ENCODE measurements at places on chromosomes 1 and 21.

DNA sequence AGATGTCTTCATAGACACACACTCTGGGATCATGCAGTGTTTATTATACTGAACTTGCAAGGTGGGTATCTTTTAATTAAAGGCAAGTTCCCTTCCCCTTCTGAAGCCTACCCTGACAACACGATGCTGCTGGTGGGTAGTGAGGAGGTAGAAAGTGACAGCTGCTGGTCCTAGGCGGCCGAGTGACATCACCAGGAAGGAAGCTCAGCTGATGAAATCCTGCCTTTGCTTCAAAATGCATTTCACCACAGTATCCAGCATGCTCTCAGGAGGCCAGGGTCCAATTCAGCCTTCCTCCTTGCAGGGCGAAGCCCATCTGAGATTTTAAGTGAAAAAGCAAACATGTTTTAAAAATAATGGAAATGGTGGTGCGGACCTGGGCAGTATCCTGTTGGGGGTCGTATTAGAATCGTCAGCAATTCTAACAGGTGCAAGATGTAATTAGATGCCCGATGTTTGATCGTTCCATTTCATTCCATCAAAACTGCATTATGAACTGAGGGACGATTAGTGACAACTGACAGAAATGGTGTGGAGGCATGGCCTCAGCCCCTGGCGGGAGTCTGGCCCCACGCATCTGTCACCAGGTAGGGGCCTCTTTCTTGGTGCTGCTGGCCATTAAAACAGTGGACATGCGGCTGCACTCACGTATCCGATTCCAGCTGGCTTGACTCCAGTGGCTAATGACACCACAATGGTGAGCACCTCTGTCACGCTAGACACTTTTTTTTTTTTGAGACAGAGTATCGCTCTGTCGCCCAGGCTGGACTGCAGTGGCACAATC is 324.8 kb upstream of the C1orf174 start:
- no peak for DNase-seq

DNA sequence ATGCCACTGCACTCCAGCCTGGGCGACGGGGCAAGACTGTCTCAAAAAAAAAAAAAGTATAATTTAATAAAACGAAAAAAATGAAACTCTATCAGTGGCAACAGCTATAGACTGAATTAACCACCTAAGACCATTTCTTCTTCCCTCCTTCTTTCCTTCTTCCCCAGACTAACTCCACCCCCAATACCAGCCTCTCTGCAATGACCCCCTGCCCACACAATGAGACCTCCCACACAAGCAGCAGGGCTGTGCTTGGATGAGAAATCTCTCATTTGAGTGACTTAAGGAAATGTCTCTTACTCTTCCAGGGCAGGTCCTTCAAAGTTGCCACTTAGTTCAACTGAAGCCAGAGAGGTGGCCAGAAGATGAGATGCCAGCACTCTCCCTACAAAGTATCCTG is 94.5 kb upstream of the SYT6 start:
- DNase-seq, result no peak

GRCh38 chr21:46021978-46022544 is 40.5 kb downstream of the COL6A1 start:
- no peak for DNase-seq

DNA sequence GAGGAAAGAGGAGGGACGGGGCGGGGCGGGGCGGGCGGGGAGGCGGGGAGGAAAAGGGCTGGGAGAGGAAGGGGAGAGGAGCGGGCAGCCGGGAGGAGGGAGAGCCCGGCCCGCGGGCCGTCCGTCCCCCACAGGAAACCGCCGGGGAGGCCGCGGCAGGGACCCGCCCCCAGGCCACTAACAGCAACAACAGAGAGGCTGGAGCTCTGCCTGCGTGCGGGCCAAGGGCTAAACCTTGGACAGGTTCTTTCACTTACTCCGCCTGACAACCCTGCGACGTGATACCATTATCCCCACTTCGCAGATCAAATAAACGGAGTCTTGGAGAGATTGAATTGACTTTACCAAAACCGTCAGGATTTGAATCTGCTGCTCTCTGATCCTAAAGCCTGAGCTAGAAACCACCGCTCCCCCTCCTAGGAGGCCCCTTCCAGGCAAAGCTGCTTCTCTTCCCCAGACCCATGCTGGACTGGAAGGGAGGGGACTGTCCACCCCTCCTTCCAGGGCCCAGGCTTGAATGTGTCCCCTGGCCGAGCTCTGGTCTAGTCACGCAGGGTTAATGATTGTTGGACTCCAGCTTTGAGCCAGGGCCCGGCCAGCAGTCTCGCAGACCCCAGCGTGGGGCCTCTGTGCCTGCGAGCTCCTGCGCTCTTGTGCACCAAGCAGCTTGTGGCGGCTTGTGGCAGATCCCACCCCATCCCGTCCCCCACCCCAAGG is at the start of gene EVA1B:
Gene EVA1B (minus strand): TSS at position 10 of the 717 bp plus-strand sequence. CDS start 608 bp downstream, outside the sequence.
- no peak for DNase-seq

GRCh38 chr1:220235462-220235861 is 36.8 kb downstream of the RAB3GAP2 start:
- DNase-seq, result no peak

DNA sequence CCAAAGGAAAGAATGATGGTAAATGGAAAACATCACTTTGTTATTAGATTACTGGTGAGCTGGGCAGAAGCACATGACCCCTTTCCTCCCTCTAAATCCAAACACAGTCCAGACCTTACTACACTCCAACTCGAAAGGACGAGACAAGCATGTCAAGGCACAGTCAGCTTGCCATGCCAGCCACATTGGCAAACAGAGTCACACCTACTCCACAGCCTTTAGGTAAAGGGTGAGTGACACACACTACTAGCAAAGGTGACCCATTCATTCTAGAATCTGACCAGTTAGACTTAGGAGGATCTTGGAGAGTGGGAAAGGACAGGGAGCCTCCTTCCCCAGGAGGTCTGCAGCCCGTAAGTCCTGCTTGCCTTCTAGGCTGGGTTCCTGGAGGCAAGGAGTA is 3.0 kb downstream of the SLC44A3 start:
- no peak for DNase-seq

DNA sequence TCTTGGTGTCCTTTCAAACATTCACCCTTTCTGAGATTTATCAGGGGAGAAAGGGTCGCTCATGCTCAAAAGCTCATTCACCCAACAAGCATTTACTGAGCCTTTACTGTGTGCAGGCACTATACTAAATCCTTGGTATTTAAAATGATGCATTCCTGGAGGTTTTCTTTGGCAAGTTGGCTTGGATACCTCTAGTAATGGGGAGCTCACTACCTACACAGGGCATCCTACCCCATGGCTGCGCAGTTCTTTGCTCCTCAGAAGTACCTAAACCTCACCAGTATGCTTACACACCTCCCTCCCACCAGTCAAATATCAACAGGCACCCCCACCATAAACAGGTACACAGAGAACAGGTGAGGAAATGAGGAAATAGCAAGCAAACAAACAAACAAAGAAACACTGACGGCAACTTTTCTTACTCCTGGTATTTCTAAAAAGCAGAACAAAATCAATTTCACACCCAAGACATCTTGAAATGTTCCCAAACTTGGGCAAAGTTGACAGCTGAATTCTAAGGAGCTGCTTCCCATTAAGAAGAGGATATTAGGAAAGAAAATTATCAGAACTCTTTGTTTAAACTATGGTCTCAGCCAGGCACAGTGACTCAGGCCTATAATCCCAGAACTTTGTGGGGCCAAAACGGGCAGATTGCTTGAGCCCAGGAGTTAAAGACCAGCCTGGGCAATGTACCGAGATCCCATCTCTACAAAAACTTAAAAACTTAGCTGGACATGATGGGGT is 104.8 kb downstream of the PSMG1 start:
- no peak for DNase-seq

DNA sequence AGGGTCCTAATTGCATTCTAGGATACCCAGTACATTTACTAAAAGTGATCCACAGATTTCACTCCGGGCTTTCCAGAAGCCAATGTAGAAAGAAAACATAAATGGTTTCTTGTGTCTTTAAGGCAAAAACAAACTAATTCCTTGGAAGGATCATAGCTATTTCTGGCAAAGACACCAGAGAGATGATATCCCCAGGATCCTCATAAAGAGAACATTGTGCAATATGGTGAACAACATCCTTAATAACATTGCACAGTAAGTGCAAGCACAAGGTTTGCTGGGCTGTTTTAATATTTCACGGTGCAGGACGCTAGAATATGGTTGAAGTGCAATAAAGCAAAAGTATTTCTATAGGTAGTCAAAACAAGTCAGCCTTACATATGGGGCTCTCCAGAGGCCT is 83.0 kb downstream of the NTPCR start:
- DNase-seq, result no peak

- DNase-seq, result no peak
These were observed 35.9 kb upstream of the MPZL1 start for GRCh38 chr1:167685844-167686243.

GRCh38 chr1:19926296-19927129 is 3.1 kb upstream of the PLA2G2E start:
- no peak for DNase-seq

GRCh38 chr21:25997788-25998611 is 172.6 kb downstream of the APP start:
- no peak for DNase-seq

DNA sequence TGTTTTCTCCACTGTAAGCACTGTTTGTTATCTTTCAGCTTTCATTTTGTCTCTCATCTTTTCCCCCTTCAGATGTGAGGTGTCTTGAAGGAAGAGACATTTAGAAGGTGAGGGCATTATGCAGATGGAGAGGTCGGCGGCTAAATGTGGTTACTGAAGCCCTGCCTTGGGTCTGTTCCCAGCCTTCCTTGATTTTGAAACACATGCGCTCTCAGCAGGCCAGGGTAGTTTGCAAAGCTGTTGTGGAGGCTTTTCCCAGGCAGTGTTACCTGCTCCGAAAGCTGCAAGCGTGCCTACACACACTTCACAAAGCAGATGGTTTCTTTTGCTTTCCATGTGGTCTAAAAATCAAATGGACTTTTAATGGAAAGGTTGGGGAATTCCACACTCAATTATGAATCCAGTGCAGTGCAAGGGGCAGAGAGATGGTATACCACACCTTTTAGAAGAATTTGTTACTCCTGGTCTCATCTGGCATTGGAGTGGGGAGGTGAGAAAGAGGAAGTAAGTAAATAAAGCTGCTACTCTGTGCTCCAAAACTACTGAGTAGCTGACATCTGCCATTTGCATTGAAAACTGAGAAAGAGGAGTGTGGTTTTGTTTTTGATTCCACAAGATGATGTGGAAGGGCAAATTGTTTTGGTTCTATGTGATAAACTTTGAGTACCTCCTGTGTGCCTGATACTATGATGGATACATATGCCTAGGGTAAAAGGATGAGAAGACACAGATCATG is 91.9 kb downstream of the NFIA start:
- no peak for DNase-seq

DNA sequence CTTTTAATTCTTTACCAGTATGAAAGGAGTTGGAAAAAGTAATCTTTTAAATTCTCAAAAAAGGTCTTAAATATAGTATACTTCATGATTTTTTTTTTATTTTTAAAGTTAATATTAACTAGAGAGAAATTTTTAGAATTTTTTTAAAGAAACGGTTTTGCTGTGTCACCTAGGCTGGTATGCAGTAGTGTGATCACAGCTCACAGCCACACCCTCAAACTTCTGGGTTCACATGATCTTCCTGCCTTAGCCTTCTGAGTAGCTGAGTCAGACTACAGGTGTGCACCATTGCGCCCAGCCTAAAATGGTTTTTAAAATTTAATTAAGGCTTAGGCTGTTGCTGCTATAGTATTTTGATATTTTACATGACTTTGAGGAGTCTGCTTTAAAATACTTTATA is 52.4 kb downstream of the TLCD4 start:
- DNase-seq, result no peak

DNA sequence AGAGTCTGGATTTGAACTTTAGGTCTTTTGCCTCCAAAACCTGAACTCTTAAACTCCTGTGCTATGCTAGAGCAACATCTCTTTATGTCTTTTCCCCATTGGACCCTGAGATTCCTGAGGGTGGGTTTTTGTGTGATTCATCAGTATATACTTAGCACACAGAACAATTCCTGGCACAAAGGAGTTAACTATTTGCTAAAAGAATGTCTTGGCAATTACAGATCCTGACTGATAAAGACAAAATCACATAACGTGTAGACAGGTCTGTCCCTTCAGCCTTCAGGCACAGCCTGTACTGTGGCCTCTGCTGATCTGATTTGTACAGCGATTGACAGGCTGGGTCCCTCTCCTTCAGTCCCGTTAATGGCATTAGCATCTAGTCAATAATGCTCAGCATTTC is 162.4 kb upstream of the BEND5 start:
- DNase-seq, result no peak

DNA sequence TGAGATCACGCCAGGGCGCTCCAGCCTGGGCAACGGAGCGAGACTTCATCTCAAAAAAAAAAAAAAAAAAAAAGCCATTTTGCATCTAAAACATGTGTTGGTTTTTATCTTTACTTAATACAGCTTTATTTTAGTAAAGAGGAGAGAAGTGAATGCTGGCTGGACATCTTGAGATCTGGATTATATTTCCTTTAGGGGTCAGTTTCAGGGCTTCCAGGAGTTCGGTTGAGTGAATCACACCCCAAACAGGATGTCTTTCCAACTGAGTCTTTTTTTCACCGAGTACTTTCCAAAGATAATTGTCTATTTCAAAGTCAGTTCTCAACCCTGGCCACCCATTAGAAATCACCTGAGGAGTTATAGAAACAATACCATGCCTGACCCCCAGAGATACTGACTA is 16.6 kb upstream of the IPP start:
- no peak for DNase-seq

- no peak for DNase-seq
These were observed 40.9 kb upstream of the GALNT2 start for GRCh38 chr1:230026139-230026538.

DNA sequence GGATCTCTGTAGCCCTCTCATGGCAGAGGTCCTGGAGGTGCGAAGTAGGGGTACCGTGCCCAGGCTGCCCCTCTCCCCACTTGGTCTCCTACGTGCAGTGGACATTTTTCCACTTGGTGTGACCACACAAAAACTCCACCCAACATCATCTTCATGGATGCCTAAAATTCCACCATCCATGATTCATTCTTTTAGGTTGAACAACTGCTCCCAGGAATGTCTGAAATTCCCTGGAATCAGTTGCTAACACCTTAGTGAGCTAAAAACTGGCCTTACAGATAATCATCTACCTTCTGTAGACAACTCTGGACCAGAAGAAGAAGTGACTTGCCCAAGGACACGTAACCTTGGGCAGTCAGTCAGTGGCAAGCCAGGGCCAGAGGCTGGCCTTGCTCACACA is 32.1 kb upstream of the CLIC4 start:
- no peak for DNase-seq

- no peak for DNase-seq
These were observed 234.4 kb downstream of the LTN1 start for GRCh38 chr21:28758042-28758882.

GRCh38 chr1:179767996-179768395 is 24.9 kb downstream of the FAM163A start:
- DNase-seq, result no peak

DNA sequence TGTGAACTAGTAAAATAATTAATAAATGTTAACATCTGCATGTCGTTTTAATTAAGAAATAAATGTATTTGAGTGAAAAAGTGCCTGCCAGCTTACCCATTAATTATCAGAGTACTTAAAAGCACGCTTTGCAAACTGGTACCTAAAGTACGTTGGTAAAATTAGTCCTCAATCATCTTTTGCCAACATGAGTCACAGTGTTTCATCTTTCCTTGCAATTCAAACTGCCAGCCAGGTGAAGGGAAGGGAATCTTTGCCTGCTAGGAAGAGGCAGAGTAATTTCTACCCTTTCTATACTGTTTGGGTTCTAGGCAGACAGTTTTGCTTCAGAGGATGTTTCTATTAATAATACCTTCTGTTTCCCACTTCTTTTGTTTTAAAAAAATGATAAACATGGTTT is 57.2 kb upstream of the CNIH3 start:
- no peak for DNase-seq
